ENCODE measurements at places on chromosomes 12 and 14.
A peak's percentile ranks its signal among the peaks of the same experiment; 100 is the strongest.

- no peak for DNase-seq
Observed at GRCh38 chr12:70197345-70197744, 45.9 kb upstream of the CNOT2 start.

- no peak for DNase-seq
Observed at GRCh38 chr12:81558031-81558430, 201.1 kb downstream of the PPFIA2 start.

GRCh38 chr14:90732139-90732538, 84.1 kb downstream of the TTC7B start:
- no peak for DNase-seq

DNA sequence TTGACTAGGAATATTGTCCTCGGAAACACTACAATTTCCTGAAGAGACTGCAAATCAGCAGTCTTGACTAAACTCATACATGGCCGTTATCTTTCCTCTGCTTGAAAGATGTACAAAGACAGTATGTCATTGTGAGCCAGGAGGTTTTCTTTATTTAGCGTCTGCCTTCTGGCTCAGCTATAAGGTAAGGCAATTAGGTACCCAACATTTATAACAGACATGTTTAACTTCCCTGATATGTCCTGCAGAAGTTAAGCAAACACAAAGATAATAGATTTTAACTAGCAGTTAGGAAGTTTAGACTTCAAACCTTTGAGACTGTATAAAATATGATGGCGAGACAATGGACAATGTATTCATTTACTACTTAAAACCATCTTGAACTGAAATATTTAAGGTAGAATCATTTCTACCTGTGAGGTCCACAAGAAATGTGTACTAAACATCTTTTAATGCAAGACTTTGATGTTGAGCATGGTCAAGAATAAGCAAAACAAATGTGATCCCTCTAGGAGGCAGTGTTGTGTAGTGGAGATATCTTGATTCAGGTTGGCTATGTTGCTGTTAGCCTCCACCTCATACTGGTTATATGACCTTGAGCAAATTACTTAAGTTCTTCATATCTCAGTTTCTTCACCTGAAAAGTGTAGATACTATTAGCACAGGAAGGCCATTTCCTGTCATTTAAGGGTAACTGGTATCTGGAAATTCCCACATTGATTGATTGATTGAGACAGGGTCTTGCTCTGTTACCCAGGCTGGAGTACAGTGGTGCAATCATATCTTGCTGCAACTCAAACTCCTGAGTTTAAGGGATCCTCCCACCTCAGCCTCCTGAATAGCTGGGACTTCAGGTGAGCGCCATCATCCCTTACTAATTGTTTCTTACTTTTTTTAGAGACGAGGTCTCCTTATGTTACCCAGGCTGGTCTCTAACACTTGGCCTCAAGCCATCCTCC, 96.3 kb upstream of the EEA1 start:
- peak; percentile 80 for DNase-seq

GRCh38 chr14:77268989-77269600, 1.9 kb downstream of the NGB start:
- peak; percentile 74 for DNase-seq

- DNase-seq: no peak
Observed at GRCh38 chr14:72996916-72997315, 30.0 kb downstream of the ZFYVE1 start.

Measured in DMS53 (cell line).